ENCODE measurements at places on chromosomes 2 and 18.

GRCh38 chr2:42232024-42232423, 62.9 kb downstream of the EML4 start:
- DNase-seq, result no peak

- DNase-seq, result no peak
Observed at GRCh38 chr2:50102383-50102782, 929.5 kb downstream of the NRXN1 start.

DNA sequence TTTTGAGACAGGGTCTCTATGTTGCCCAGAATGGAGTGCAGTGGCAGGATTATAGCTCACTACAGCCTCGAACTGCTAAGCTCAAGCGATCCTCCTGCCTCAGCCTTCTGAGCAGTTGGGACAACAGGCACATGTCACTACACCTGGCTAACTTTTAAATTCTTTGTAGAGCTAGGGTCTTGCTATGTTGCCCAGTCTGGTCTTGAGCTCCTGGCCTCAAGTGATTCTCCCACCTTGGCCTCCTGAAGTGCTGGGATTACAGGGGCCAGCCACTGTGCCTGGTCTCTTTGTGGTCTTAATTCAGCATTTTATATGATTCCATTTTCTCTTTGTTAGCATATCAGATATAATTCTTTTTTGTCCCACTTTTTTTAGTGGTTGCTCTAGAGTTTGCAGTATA, 34.1 kb downstream of the CEP192 start:
- DNase-seq, result no peak

DNA sequence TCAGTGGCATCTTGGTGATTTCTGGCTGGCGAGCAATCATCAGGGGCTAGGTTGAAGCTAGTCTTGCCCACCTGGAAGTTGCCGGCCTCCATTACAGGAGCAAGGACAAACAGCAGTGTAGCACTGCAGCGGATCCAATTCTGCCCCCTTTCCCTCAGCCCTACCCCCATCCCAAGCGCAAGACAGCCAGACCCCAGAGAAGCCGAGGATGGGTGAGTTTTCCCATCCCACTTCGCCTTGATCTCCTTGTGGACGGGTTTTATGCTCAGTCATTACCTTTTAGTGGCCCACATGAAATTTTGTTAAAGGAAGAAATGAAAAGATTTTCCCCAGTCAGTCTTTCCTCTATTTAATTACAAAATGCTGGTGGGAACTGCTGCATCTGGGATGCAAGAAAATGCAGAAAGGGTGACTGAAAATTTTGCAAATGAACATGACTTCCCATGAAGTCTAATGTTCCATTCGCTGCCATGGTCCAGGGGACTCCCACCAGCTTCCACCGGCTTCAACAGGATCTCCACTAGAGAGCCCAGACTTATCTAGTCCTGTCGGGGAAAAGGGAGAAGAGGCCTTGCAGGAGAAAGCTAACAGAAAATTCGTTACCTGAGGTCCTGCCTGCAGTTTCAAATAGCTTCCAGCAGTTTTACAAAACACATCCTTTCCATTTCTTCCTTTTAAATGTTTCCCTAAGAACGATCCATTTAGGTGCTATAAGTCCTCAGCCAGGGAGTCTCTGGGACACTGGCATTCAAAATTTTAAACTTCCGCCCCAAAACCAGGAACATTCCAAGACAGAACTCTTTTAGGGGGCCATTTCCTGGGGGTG, 1.9 kb upstream of the HOXD9 start:
- no peak for DNase-seq

- DNase-seq, result no peak
Observed at GRCh38 chr2:112728378-112729175, 7.8 kb downstream of the NT5DC4 start.

GRCh38 chr2:223054193-223054781, 2.3 kb downstream of the KCNE4 start:
- DNase-seq, result no peak

DNA sequence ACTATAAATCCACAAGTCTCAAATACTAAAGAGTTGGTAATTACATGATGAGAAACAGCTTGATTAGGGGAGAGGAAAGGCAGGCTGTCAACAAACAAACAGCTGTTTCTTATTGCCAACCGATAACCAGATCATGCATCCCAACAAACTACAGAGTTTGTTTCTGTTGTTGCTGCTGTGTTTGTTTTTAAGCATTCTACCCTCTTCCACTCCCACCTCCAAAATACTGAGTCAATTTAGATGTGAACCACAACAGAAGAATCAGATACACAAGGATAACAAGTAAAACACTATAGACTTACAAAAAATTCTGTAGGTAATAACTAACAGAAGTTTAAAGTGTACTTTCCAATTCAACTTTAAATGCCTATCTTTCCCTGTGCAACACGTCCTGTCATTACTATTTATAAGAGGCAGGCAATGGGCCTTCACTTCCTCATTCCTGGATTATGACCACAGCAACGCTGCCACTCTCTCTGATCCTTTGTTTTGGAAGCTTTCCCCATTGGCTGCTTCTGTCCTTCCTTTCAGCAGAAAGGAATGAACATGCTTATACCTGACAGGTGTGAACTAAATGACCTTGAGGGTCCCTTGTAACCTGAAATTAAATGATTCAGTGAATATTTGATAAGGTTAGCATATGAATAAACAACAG, 152.0 kb downstream of the SRBD1 start:
- DNase-seq, result no peak

GRCh38 chr2:197235711-197236110, 74.9 kb downstream of the ANKRD44 start:
- DNase-seq, result no peak
